Stomach (tissue), 19 donors: ENCODE measurements at places on chromosomes 16 and 17. TPM values are rescaled to one million over a fixed set of nuclear protein-coding genes. Genes with fewer than 3 reads are reported as not detected.

The XYLT1 gene
- 59.5 TPM for total RNA-seq

The RABEP1 gene
- total RNA-seq = 47.9 TPM

The KRTAP2-2 gene
- total RNA-seq = not detected

The ZNF768 gene
- total RNA-seq = 30.0 TPM

The CFAP52 gene
- total RNA-seq = not detected

The C17orf107 gene
- 6.6 TPM for total RNA-seq

The TMEM235 gene
- total RNA-seq = not detected

The TSNAXIP1 gene
- total RNA-seq = 2.2 TPM

The OR3A2 gene
- total RNA-seq = not detected

The NPIPA8 gene
- not detected for total RNA-seq

The PRR35 gene
- total RNA-seq = not detected

The NPIPB6 gene
- total RNA-seq = not detected

The AANAT gene
- not detected for total RNA-seq

The ODAD4 gene
- not detected for total RNA-seq

The GUCY2D gene
- not detected for total RNA-seq

The GNAO1 gene
- total RNA-seq = 9.9 TPM

The NAT9 gene
- 19.1 TPM for total RNA-seq

The STXBP4 gene
- 65.3 TPM for total RNA-seq

The SLC38A8 gene
- total RNA-seq = not detected

The MBTD1 gene
- 56.7 TPM for total RNA-seq

The KRT222 gene
- total RNA-seq = not detected

The BCL6B gene
- total RNA-seq = 2.9 TPM

The DLX3 gene
- total RNA-seq = not detected

The CSH1 gene
- not detected for total RNA-seq

The CDH15 gene
- total RNA-seq = not detected

The PYY gene
- not detected for total RNA-seq

The TMEM238L gene
- 18.7 TPM for total RNA-seq

The ICAM2 gene
- total RNA-seq = 4.7 TPM

The KCNH4 gene
- not detected for total RNA-seq
